Fibroblast of the aortic adventitia (primary cell): ENCODE measurements at places on chromosomes 1 and 21. TPM values are rescaled to one million over a fixed set of nuclear protein-coding genes. Genes with fewer than 3 reads are reported as not detected.

LEFTY2 gene
- total RNA-seq: 0.09 TPM in 1 of 2 replicates, not detected in the other

ADGRL4 gene
- total RNA-seq: 12.3 and 139 TPM in 2 replicates

KRTAP21-3 gene
- total RNA-seq: not detected in 2 replicates

RHBDL2 gene
- 0.81 TPM in 1 of 2 replicates, not detected in the other for total RNA-seq

NUP210L gene
- total RNA-seq: 0.09 TPM in 1 of 2 replicates, not detected in the other

TEX38 gene
- not detected in 2 replicates for total RNA-seq
